ENCODE measurements at places on chromosomes 4 and X.

- DNase-seq, result no peak
Observed at GRCh38 chr4:174834477-174834876, 5.4 kb upstream of the GLRA3 start.

- peak; percentile 64 for DNase-seq
Observed at GRCh38 chr4:15238720-15239119, 189.1 kb upstream of the C1QTNF7 start.

- no peak for DNase-seq
Observed at GRCh38 chrX:15441464-15441863, 51.7 kb downstream of the PIR start.

DNA sequence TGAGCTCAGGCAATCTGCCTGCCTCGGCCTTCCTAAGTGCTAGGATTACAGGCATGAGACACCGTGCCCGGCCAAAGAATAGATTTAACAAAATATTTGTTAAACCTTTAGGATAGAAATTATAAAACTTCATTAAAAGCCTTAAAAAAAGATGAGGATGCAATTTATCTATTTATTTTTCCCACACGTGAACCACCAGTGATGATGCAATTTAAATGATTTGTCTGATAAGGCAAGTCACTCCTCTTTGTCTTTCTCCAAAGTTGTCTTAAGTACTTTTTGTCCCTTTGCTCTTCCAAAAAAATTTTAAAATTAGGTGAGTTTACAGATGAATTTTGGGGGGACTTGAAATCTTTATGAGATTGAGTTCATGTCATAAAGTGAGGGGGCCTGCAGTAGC is 58.2 kb downstream of the SLC34A2 start:
- no peak for DNase-seq

- DNase-seq, result no peak
Observed at GRCh38 chr4:52201715-52202114, 150.6 kb downstream of the SPATA18 start.

- no peak for DNase-seq
Observed at GRCh38 chrX:551306-551705, 79.3 kb upstream of the SHOX start.

GRCh38 chr4:86117705-86118302 is 242.0 kb downstream of the MAPK10 start:
- no peak for DNase-seq

GRCh38 chrX:43741843-43742573 is 85.9 kb downstream of the MAOA start:
- DNase-seq, result no peak

DNA sequence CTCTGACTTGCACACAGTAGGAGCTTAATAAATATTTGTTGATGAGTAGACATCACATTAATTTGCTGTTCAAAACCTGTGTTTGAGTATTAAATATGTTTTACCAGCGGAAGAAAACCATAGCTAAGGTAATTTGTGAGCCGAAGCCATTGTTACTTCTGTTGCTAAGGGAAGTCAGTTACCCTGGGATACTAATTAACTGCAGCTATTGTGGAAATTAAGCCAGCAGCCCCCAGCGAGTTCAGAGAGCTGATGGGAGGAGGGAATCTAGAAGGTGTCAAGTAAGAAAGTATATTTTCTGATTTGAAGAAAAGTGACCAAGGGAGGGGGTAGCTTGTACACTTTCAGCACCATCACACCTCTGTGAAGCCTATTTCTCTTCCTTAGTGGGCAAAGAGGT is 76.7 kb upstream of the IGSF1 start:
- DNase-seq, result no peak

GRCh38 chr4:167025670-167026069 is 208.6 kb downstream of the SPOCK3 start:
- no peak for DNase-seq

DNA sequence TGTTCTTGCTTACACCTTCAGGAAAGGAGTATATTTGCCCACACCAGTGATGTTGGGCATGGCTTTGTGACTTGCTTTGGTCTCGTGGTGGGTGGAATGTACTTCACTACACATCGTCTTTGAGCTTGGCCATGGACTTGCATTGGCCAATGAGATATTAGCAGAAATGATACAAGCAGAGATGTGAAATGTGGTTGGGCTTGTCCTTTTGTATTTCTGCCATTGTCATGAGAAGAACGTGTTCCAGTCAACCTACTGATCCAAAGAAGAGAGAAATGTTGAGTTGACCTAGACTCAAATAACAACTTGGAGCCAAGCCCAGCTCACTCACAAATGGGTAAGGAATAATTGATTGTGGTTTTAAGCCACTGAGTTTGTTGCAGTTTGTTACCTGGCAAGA is 138.4 kb upstream of the ARX start:
- DNase-seq, result no peak

GRCh38 chr4:7124689-7125442 is 57.0 kb upstream of the GRPEL1 start:
- DNase-seq, result no peak

DNA sequence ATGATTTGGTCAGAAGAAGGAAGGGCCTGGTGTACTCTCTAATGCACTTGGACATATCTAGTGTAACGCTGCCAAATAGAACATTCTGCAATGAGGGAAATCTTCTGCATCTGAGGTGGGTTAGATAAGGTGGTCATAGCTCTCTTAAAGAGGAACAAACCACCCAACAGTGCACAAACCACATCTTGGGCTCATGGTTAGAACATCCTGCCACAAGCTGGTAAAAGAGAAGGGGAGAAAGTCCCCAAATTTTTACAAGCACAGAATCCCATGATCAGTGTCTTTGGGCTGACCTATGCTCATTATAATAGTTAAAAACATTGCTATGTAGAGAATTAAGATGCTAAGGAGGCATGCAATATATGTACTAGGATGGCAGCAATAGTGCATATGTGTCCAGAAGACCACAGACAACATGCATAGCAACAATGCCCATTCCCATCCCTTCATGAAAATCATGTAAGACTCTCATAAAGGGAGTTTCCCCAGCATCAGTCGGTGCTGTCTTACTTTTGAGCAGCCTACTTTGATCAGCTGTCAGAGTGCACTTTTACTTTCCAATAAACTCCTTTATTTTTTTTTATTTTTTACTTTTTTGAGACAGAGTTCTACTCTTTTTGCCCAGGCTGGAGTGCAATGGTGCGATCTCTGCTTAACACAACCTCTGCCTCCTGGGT is 99.7 kb upstream of the SLC7A11 start:
- DNase-seq, result no peak

GRCh38 chrX:129716507-129716906 is 22.3 kb upstream of the XPNPEP2 start:
- DNase-seq, result no peak

DNA sequence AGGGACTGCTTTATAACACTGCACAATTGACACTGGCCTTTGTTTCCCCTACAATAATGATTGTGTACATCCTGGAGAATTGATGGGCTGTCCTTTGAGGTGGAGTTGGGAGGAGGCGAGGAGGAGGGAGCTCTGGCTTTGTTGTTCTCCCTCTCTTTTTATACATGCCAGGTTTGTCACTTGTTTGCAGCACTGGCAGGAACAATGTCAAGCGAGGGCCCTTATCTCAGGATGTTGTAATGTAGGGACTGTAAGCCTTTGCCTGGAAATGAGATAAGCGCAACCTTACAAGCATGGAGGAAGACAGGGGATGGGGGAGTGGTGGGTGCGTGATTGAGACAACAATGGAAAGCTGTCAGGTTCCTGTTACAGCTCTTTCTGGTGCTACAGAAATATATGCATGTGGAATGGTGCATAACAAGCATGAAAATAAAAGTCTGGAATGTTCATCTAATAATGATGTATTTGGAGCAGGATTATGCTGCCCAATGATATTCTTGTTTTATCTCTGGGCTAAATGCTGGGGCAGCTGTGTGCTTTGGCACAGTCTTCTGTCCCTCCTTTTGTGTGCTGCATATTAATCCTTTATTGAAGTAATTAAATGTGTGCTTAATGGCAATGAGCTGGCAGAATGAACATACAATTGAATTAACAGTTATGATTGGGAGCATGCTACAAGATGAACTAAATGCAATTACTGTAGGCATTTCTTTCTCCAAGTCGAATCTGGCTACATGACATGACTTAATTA is 294.4 kb downstream of the GPAT3 start:
- no peak for DNase-seq

GRCh38 chr4:110042545-110043517 is 130.1 kb downstream of the EGF start:
- DNase-seq, result no peak

GRCh38 chrX:48540028-48540375 is 488 bp downstream of the TBC1D25 start:
- peak; percentile 46 for DNase-seq

DNA sequence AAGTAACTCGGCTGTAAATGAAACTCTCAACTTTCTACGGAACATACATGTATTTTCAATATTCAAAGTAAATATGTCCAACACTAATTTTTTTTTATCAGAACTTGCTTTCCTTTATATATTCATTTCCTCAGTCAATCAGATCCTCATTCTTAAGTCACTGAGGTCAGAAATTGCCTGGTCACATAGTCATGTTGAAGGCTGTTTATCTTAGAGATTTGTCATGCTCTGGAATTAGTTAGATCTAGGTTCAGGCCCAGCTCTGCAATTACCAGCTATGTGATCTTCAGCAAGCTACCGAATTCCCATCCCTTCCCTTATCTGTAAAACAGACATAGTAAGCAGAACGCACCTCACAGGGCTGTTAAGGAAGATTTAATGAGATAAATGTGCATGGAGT is 228.8 kb downstream of the SPCS3 start:
- DNase-seq, result no peak

DNA sequence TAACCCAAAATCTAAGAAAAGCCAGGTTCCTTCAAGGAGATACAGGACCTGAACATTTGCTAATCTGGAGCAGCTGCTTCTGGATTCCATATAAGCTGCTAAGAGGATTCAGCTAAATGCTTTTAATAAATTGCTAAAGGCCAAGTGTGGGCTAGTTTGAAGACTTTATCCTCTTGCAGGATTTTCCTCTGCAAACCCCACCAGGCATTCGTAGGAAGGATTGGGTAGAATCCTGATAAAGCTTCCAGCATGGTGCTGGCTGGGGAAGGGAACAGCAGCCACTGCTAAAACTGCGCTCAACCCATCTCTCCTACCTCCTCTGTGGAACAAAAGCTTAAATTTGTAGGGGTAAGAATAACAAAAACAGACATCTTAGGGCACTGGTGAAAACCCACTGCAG is 61.3 kb upstream of the TAB3 start:
- DNase-seq, result no peak

DNA sequence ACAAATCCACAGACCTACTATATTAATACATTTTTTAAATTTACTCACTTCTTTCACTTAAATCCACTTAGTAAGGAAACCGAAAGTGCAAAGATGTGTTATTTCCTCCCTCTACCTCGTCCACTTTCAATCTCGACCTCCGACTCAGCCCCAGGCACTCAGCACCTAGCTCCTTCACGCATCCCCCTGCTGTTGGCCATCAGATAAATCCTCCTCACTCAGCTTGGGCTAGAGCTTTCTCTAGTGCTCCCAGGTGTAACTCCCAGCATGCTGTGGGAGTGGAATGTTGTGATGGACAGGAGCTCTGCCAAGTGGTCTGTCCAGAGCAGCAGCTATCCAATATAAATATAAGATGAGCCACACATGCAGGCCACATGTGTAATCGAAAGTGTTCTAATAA is 26.7 kb upstream of the TEC start:
- DNase-seq, result peak; percentile 44

- no peak for DNase-seq
Observed at GRCh38 chr4:141079393-141079930, 53.8 kb downstream of the RNF150 start.

GRCh38 chr4:45155081-45155777 is 428.9 kb upstream of the GNPDA2 start:
- no peak for DNase-seq

GRCh38 chr4:120082251-120082650 is 15.6 kb upstream of the MAD2L1 start:
- DNase-seq, result no peak

GRCh38 chr4:3013839-3014350 is 50.5 kb downstream of the GRK4 start:
- DNase-seq, result peak; percentile 78

- peak; percentile 29 for DNase-seq
Observed at GRCh38 chr4:82797405-82798111, 1.0 kb downstream of the SCD5 start.

Measured in GM10248 (cell line).